Activated naive CD4-positive, alpha-beta T cell treated with anti-CD3 and anti-CD28 coated beads for 36 hours (primary cell): ENCODE measurements at places on chromosomes 6 and 20. TPM values are rescaled to one million over a fixed set of nuclear protein-coding genes. Genes with fewer than 3 reads are reported as not detected.

The TCP11 gene
- total RNA-seq = not detected

The SLC17A3 gene
- total RNA-seq = not detected

The RBPJL gene
- not detected for total RNA-seq

The TAF11 gene
- 28.5 TPM for total RNA-seq

DNA sequence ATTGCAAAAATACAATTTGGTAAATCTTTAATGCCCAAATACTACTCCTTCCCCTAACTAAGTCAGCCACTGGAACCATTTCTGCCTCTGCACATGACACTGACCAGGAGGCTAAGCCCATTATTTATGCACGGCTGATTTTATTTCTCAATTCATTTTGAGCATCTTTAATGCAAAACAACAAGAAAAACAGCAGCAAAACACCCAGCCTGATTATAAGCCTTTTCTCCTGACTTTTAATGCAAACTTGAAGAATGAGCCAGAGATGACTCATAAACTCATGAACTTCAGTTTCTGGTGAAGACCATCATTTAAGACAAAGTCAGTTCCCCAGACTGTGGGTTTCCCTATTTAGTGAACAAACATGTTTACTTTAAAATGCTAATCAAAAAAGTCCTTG is 51.6 kb downstream of the CYP24A1 start:
- DNase-seq = no peak

DNA sequence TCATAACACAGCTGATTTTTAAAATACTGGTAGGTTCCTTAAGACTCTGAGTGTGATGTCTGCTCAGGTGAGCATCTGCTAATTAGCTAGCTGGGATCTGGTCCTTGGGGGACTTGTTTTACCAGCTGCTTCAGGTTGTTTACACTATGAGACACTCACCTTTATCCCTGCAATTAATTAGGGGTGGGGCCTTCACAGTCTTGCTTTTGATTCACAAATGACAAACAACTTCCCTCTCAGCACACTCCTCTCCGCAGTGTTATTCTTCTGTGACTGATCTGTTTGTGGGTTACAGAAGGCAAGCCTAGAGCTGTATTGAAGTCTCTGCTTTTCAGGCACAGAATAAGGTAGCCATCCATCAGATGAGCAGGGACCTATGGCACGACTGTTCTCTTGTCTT is 62.0 kb upstream of the CD83 start:
- no peak for DNase-seq

DNA sequence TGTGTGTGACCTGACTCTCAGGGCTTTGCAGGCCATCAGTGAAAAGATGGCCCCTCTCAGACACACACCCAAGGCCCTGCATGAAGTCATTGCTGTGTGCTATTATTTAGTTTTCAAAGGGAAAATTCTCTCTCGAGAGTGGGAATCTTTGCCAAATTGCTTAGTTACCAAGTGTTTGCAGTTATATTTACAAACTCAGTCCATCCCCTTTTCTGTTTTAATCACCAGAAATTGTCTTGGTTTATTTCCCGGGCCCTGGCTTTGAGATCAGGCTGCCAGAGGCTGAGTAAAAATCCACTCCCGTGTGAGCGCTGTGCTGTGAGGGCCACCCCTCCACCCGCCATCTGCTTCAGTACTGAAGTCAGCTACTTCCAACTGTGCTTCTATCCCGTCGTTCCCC is 163.1 kb downstream of the SOD2 start:
- DNase-seq = no peak

- peak; percentile 90 for DNase-seq
Observed at GRCh38 chr6:29926413-29927274, 15.7 kb upstream of the HLA-A start.

DNA sequence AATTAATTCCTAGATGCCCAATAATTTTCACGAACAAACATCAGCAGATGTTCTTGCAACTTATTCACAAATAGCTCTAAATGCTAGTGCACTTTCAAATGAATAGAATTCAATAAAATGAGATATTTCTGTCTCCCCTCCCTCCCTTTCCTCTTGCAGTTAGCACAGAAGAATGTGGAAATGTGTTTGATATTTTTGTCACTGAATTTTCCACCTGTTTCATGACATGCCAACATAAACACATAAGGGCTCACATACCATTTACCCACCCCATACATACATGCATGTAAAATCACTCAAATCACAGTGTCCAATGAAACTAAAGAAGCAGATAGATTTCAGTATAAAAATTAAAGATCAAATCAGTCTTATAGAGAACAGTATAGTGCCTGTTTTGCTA is 746.9 kb upstream of the MARCKS start:
- DNase-seq = no peak

GRCh38 chr6:150565945-150566344 is 33.7 kb upstream of the PLEKHG1 start:
- DNase-seq = no peak
